Substantia nigra (tissue), 51 donors: ENCODE measurements at places on chromosomes 1 and 21.
A peak's percentile ranks its signal among the peaks of the same experiment; 100 is the strongest.

DNA sequence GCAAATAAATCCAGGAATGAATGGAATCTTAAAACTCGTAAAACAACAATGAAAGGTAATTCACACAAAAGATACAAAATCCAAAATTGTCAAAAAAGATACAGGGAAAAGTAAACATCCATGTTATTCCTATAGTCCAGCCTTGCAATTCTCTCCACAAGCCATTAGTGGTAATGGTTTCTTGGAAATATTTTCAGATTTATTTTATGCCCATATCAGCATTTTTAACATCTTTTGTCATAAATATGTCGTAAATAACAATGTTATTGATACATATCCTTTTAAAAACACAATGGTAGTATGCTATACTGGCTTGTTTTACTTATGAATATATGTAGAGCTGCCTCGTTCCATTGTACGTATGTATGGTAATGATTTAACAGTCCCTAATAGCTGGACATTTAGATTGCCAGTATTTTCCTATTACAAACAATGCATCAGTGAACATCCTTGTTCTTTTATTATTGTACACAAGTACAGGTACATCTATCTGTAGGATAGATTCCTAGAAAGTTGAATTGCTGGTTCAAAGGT, 30.6 kb downstream of the DNTTIP2 start:
- no peak for DNase-seq

GRCh38 chr21:36904093-36904666, 62.3 kb downstream of the HLCS start:
- DNase-seq = no peak

DNA sequence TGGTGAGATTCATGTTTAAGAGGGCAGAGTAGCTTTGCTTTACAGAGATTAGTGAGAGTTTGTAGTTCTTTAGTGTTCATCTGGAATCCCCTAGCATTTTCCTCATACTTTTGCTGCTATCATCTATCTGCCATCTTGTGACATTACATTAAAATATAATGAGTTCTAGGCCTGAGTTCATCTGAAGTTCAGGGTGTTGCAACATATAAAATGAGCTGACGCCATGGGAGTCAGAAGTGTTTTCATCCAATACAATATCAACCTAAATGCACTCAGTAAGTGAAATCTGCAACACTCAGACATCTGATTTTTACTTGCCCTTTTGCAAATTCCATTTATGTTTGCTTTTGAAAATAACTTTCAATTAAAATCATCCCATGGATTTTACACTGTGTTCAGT, 153.8 kb downstream of the NTNG1 start:
- no peak for DNase-seq

- no peak for DNase-seq
These were observed 60.0 kb upstream of the HMCN1 start for GRCh38 chr1:185674201-185674600.

- no peak for DNase-seq
These were observed 16.7 kb downstream of the LPAR3 start for GRCh38 chr1:84876353-84876752.

GRCh38 chr1:107309962-107310361, 169.1 kb downstream of the NTNG1 start:
- no peak for DNase-seq

DNA sequence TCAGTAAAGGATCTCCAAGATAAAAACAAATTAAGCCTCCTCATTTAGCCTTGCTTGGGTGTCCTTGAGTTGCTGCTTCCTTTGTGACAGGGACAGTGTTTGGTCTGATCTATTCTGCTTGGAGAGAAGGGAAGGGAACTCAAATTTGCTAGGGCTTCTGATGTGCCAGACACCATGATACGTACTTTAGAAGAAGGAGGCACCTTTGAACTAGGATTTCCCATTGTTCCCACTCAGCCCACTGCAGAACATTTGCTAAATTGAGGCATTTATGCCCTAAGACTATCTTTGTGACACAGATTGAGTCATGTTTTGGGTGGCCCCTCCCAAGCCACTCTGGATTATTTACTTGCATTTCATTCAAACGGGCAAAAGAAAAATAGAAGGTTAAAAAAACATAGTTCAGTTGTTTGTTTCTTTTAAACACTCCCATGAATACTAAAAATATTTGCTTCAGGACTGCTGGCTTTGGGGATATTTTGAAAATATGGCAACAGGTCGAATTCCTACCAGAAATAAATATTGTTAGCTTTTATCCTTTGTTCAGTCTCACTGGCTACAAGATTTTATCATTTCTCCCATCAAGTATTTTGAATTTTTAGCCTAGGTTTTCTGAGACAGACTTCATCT, 81.9 kb upstream of the WLS start:
- no peak for DNase-seq

DNA sequence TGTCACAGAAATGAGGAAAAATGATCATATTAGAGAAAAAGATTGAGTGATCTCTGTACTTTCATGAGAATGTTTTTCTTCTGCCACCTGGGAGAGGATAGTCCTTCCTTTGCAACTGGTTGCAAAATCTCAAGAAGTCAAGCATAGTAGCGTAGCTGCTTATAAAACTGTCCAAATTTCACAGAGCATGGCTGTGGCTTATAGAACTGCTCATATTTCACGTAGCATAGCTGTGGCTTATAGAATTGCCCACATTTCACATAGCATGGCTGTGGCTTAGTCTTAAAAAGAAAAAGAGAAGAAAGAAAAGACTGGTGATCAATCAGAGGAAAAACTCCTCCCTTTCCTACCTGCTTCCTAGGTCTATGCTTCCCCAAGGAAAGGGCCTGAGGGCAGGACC, 329.5 kb downstream of the SIPA1L2 start:
- no peak for DNase-seq

DNA sequence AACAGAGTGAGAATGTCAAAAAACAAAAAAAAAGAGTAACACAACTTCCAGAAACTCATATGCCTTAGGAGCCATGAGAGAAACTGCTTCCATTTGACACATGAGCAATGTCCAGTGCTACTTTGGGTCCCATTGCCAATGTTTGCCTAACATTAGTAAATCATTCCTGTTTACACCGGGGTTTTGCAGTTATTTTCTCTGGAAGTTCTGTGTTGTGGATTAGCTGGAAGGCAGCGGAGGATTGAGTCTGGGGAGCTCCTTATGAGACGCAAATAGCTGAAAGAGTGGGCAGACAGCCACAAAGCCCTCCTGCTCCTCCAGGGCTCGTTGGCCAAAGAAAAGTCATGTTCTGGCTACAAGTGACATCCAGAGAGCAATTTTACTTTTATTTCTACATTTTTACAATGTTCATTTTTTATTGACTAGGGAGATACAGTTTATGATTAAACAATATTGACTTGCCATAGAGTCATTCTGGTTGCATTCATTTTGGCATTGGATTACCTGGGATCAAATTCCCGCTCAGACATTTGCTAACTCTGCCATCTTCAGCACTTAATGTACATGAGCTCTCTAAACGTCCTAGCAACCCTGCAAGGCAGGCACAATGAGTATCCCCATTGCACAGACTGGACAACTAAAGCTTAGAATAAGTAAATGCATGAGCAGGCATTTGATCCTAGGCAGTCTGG, 66.4 kb upstream of the GALNT2 start:
- no peak for DNase-seq

GRCh38 chr1:55775007-55775406, 559.8 kb upstream of the USP24 start:
- DNase-seq = no peak

DNA sequence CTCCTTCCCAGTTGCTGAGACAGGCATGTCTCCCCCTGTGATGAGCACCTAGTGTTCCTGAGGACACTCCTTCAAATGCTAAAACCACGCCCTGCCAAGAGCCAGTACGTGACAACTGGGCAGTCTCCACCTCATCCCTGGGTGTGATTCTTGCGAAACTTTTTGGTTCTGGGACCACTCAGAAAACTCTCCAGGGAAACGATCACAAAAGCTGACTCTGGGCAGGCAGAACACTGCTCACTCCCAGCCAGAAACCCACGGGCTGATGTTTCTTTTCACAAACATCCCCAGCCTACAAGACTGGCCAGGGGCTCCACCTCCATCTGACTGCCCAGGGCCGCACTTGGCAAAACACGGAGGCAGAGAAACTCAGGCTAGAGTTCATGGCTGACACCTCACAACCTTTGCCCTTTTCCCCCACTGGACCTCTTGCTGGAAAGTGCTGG, 24.4 kb downstream of the DHRS3 start:
- DNase-seq = no peak

DNA sequence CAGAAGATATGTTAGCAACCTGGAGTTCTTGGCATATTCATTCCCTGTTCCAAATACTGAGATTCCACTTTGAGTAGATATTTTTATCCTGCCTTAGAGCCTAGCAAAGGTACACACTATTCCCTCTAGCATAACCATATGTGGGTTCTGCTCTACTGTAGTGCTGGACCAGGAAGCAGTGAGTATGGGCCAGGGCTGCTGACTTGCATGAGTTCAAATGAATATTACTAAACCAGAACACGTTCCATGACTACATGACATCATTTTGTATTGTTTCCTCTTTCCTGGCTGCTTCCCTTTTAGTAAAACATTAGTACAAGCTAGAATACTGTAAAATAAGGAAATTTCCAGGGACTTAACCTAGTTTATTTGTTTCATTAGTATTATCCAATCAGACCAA, 41.1 kb downstream of the TNFSF18 start:
- no peak for DNase-seq

GRCh38 chr1:8910331-8910730, 31.8 kb upstream of the ENO1 start:
- no peak for DNase-seq

DNA sequence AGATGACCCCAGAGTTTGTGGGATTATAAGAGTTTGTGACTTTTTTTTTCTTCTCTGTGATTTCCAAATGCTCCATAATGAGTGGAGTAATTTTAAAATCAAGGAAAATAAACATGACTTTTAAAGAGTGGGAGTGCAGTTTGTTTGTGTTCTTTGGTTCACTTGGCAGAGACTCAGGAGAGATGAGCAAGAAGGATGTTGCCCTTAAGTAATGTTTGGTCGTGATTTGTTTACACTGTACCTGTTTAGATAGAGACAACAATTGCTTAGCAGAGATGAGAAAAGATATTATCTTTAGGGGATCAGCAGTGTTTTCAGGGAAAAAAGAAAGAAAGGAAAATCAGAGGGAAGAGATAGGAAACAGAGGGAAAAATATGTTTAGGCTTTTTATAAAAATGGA, 170.8 kb downstream of the ADSS2 start:
- DNase-seq = no peak

DNA sequence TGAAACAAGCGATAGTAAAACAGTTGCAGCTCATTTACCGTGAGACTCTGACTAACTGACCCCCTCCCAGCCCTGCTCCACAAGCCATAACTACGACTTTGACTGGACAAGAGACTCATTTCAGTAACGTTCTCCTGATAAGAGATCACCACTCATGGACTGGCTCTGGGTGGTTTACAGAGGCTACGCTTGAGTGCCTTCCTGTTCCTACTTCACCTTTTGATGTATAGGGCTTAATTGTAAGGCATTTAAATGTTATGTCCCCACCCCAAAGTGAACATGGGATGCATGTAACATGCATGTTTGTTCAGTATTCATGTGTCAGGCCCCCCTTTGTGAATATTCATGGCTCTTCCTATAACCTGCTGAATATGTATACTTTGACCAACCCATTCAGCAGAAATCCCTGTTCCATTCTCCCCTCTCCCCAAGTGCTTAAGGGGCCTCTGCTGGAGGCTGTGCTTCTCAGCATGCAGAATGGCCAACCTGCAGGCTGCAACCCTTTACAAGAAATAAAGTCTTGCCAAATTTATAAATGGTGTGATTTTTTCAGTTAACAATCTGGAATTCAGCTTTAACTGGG, 50.7 kb upstream of the SPOCD1 start:
- no peak for DNase-seq

GRCh38 chr21:43369124-43369523, 57.8 kb downstream of the SIK1 start:
- no peak for DNase-seq

- no peak for DNase-seq
These were observed 200.0 kb downstream of the SLC45A1 start for GRCh38 chr1:8517661-8518489.

- DNase-seq = no peak
These were observed 10.3 kb upstream of the LHX4 start for GRCh38 chr1:180219776-180220175.

DNA sequence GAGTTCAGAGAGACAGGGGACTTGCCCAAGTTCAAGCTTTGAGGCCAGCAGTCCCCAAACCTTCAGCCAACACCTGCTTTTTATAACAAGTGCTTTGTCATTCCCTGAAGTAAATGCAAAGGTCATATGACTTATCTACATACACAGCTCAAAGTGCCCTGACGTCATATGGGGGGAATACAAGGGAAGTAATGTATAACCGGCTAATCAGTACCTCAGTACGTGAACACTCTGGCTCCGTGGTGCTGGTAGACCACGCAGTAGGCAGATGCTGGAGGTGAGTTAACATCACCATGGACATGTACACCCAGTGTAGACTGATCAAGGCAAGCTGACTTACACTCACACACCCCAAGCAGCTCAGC, 60.0 kb downstream of the BACE2 start:
- no peak for DNase-seq

GRCh38 chr1:220926146-220926545, 46.9 kb downstream of the HLX start:
- DNase-seq = no peak

GRCh38 chr1:230681599-230681998, 32.3 kb downstream of the AGT start:
- DNase-seq = no peak

DNA sequence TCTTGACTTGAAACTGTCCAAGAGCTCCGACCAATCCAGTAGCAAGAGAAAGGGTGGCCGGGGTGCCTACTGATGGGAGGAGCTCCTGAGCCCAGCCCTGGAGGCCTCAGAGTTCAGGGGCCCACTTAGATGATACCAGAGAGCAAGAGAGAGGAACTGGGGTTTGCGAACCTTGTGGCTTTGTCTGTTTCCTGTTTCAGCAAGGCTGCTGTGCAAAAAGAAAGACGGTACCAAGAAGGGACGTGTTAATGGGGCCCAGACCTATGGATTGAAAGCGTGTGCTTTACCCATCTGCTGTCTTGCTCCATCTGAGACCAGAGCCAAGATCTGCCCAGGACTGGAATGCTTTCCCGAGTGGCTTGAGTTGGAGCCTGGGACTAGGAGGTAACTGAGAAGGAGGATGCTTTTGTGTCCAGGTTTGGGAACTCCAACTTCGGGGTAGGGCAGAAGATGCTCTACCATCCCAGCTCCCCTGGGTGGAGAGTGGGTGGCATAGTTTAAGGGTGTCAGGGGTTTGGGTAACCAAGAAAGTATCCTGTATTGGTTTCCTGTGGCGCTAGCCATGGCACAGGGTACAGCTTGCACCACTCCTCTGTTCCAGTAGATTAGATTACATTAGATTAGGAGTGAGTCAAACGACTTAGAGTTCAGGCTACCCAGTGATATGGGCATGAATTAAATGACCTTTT, at the start of gene TRAF3IP3:
TSS of gene TRAF3IP3 (plus strand) at position 128 of the 689 bp plus-strand sequence. CDS start 3,987 bp downstream, outside the sequence.
- peak; percentile 44 for DNase-seq

GRCh38 chr1:232508130-232508701, 121.7 kb downstream of the SIPA1L2 start:
- DNase-seq = peak; percentile 72

DNA sequence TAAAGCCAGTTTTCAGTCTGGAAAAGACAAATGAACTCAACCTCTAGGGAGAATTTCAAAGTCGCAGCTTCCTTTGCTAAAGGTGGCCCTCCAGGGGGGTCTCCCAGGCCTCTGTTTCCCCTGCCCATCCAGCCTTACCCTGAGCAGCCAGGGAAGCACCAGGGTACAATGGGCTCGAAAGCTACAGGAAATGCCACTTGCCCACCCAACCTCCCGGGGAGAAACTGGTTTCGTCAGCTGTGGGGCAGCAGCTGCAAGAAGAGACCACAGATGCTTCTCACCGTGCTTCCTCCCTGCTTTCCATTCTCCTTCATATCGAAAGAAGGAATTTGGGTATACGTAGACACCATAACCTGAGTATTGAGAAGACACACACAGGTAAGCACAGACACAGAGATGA, 1.7 kb downstream of the MORN1 start:
- DNase-seq = no peak

GRCh38 chr1:77833521-77834100, 54.2 kb downstream of the MIGA1 start:
- no peak for DNase-seq
